SJCRH30 (cell line): ENCODE measurements at places on chromosomes 5 and 9.

DNA sequence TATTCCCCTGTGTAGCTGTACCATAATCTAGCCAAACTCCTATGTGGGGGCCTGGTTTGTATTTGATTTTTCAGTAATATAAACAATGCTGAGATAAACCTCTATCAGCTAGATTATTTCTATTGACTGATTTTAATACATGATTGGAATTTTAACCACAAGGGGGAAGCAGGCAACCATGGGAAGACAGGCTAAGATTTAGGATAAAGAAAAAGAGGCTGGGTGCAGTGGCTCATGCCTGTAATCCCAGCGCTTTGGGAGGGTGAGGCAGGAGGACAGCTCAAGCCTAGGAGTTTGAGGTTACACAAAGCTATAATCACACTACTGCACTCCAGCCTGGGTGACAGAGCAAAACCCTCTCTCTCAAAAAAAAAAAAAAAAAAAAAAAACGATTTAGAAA lies 18.1 kb upstream of the GPX3 start:
- no peaks in the 10 kb centered on the region for H3K4me1 ChIP-seq
- H3K36me3 ChIP-seq = no peaks in the 10 kb centered on the region
- no peak overlapping the region for H3K4me3 ChIP-seq
- 0 out of 2 replicates have a peak, but pooled peaks cover 4% of the 10 kb centered on the region for H3K27me3 ChIP-seq
- peak; percentile 47 for DNase-seq

DNA sequence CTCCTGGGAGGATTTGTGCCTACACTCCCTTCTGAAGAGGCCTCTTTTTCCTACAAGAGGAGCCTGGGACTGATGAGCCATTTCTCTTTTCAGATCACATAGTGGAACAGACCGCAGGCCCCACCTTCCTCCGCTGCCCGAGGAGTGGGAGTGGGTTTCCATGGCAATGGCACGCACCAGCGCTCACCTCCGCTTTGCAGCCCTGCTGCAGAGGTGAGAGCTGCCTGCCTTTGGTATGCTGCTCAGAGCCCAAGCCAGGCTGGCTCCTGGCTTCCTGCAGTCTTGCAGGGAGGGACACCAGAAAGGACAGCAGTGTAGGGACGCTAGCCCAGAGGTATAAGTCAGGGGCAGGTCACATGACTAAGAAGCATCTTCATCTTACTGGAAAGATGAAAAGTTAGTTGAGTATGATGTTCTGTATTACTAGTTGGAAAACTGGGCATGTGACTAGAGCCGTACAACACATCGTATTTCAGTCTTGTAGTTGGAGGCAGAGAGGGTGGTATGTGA lies 12.4 kb downstream of the PTTG1 start:
- no peak overlapping the region for H3K4me3 ChIP-seq
- H3K27me3 ChIP-seq = no peaks in the 10 kb centered on the region
- H3K36me3 ChIP-seq = peaks cover 5% of the 10 kb centered on the region; the same call in 1 of the 2 replicates
- DNase-seq = no peak
- H3K27ac ChIP-seq = no peak overlapping the region
- peaks cover 2% of the 10 kb centered on the region; the same call in 1 of the 2 replicates for H3K4me1 ChIP-seq

DNA sequence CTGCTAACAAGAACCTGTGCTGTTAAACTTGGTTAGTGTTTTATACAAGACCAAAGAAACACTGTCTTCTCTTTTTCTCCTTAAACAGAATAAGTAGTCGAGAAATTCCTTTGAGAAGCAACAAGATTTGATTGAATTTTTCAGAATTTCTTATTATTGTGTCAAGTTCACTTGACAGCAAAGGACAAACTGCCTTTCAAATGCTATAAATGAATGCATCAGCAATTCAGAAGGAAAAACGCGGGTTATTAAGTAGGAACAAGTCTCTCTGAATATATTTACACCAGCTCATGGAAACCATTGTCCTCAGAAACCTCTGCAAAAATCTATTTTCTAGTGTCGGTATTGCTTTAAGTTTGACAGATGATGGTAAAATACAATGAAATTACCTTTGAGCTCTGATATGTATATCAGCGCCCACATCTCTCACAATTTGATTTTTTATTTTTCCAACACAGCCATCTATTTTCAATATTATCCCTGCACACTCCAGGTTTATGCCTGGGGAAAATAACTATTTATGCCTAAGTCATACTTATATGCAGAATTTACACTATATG lies 4.4 kb downstream of the ATP10B start:
- DNase-seq = no peak
- H3K4me1 ChIP-seq = no peaks in the 10 kb centered on the region
- no peak overlapping the region for H3K27ac ChIP-seq
- no peak overlapping the region for H3K4me3 ChIP-seq
- H3K27me3 ChIP-seq = no peaks in the 10 kb centered on the region
- no peaks in the 10 kb centered on the region for H3K36me3 ChIP-seq

GRCh38 chr9:19967216-19967887 lies 178.5 kb upstream of the SLC24A2 start:
- H3K36me3 ChIP-seq = no peaks in the 10 kb centered on the region
- no peaks in the 10 kb centered on the region for H3K27me3 ChIP-seq
- no peaks in the 10 kb centered on the region for H3K4me1 ChIP-seq
- H3K27ac ChIP-seq = no peak overlapping the region
- H3K4me3 ChIP-seq = no peak overlapping the region
- DNase-seq = no peak

- H3K27ac ChIP-seq = no peak overlapping the region
- no peaks in the 10 kb centered on the region for H3K27me3 ChIP-seq
- H3K4me1 ChIP-seq = peaks cover 55% of the 10 kb centered on the region
- no peak for DNase-seq
- no peaks in the 10 kb centered on the region for H3K36me3 ChIP-seq
- no peak overlapping the region for H3K4me3 ChIP-seq
These were observed 18.2 kb upstream of the MGAT1 start for GRCh38 chr5:180820788-180821321.

DNA sequence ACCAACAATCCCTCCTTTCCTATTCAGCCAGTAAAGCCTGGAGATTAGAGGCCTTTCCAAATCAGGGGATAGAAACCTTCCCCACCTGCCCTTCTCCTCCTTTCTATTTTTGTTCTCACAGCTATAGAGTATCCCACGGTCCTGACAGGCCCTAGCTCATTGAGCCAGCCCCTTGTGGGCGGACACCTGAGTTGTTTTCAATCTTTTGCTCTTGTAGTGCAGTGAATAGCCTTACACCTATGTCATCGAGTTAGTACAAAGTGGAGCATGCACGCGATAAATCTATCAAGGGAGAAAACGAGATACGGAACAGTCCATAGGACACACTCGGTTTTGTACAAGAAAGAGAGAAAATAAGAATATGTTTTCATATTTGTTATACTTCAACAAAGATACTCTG lies 77.2 kb downstream of the TSPAN17 start:
- no peak overlapping the region for H3K27ac ChIP-seq
- H3K27me3 ChIP-seq = peaks cover 42% of the 10 kb centered on the region
- H3K36me3 ChIP-seq = no peaks in the 10 kb centered on the region

GRCh38 chr5:106092455-106092854 lies 1578.3 kb downstream of the EFNA5 start:
- H3K27me3 ChIP-seq = no peaks in the 10 kb centered on the region
- H3K4me3 ChIP-seq = no peak overlapping the region
- no peaks in the 10 kb centered on the region for H3K36me3 ChIP-seq
- no peaks in the 10 kb centered on the region; the same call in 1 of the 2 replicates for H3K4me1 ChIP-seq

- DNase-seq = no peak
- H3K27me3 ChIP-seq = no peaks in the 10 kb centered on the region
- peaks cover 21% of the 10 kb centered on the region for H3K4me1 ChIP-seq
- H3K36me3 ChIP-seq = peaks cover 35% of the 10 kb centered on the region
- H3K4me3 ChIP-seq = no peak overlapping the region
These were observed 6.2 kb downstream of the COX7C start for GRCh38 chr5:86623785-86624483.

DNA sequence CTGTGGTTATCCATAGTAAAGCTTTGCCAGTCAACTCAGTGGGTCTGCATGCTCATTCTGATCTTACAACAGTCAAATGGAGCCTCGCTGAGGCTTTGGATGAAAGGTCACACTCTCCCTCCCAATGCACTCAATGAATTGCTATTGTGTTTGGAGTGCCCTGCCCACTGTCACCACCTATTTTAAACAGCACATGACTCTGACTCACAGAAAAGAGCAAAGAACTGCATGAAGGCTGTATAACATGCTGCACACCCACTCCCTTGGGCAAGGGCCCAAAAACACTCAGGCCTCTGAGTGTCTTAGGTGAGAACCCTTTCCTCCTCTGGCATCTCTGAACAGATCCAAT lies 118.7 kb upstream of the CCDC112 start:
- no peaks in the 10 kb centered on the region for H3K27me3 ChIP-seq
- no peak overlapping the region for H3K4me3 ChIP-seq
- no peaks in the 10 kb centered on the region for H3K36me3 ChIP-seq
- no peak overlapping the region for H3K27ac ChIP-seq
